ENCODE measurements at places on chromosomes 16 and 17.

- no peak for DNase-seq
Measured at GRCh38 chr16:26569793-26570192, 496.9 kb upstream of the C16orf82 start.

GRCh38 chr16:35182943-35183550 is 1723.6 kb downstream of the TP53TG3F start:
- no peak for DNase-seq

GRCh38 chr17:4940555-4941318 is 669 bp downstream of the RNF167 start:
- DNase-seq, result no peak

GRCh38 chr16:89436366-89436765 is 54.0 kb downstream of the ANKRD11 start:
- no peak for DNase-seq

GRCh38 chr17:4728124-4728523 is 3.1 kb upstream of the MED11 start:
- no peak for DNase-seq

Measured in stimulated activated CD8-positive, alpha-beta memory T cell treated with anti-CD3 and anti-CD28 coated beads, Interleukin-4, amount 100 ng/mL, for 4 hours (primary cell).